Ovary (tissue), 10 donors: ENCODE measurements at places on chromosomes 16 and 17. TPM values are rescaled to one million over a fixed set of nuclear protein-coding genes. Genes with fewer than 3 reads are reported as not detected.
A peak's percentile ranks its signal among the peaks of the same experiment; 100 is the strongest.

DNA sequence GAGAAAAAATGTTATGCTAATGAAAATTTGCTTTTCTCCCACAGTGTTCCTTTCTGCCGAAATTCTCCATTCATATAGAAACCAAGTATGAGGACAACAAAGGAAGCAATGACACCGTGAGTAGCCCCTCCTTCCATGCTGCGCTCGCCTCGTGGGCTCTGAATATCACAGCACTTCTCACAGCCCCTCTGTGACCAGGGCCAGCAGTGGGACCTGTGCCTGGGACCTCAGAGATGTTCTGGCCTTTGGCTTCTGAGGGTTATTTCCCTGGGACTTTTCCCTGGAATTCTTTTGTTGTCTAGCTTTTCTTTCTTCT lies 139.6 kb upstream of the NOL11 start:
- no peak for DNase-seq
- peaks cover 1% of the 10 kb centered on the region for H3K4me1 ChIP-seq
- no peak overlapping the region for H3K4me3 ChIP-seq
- no peaks in the 10 kb centered on the region for H3K27me3 ChIP-seq
- H3K27ac ChIP-seq: no peak overlapping the region

DNA sequence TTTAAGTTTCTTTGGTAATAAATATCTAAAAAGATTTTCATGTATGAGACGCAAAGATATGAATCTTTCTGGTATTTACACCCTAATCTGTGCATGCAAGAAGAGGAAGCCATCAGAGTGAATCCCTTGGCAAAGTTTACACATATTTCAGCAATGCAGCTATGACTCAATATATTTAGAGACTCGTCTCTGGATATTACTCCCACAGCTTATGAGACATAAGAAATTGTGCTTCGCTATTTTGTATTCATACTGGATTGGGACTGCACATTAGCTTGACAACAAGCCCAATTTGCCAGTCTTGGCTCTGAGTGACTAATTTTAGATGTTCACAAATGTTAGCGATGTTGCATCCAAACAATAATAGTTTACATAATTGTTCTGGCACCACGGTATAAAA lies 532.0 kb downstream of the CDH11 start:
- no peaks in the 10 kb centered on the region for H3K36me3 ChIP-seq
- no peak overlapping the region for H3K27ac ChIP-seq
- no peaks in the 10 kb centered on the region for H3K4me1 ChIP-seq
- DNase-seq: no peak
- H3K4me3 ChIP-seq: no peak overlapping the region

GRCh38 chr16:15898654-15899053 lies 10.3 kb upstream of the CEP20 start:
- no peaks in the 10 kb centered on the region for H3K36me3 ChIP-seq
- no peaks in the 10 kb centered on the region for H3K27me3 ChIP-seq
- no peak overlapping the region for H3K27ac ChIP-seq
- peaks cover 3% of the 10 kb centered on the region for H3K4me1 ChIP-seq
- H3K4me3 ChIP-seq: no peak overlapping the region
- DNase-seq: no peak

DNA sequence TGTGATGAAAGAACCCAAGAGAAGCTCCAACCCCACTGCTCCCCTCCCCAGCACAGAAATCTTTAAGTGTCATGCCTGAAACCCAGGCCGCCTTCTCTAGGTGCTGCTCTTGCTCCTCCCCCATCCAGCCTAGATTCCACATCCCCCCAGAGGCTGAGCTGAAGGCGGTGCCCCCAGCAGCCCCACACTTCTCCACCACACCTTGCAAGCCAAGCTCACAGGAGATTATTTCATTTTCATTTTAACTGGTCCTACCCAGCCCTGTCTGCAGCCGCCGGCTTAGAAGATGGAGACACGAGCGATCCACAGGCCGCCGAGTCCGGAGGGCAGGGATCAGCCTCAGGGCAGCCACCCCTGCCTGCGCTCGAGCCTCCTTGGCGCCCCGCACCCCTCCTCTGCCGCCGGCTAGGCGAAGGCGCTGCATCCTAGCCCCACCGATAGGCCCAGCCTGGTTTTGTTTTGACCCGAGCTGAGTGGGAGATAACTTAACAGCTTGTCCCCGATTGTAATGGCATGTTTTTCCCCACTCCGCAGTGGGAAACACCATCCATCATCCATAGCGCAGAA lies 125.3 kb downstream of the RBFOX3 start:
- H3K36me3 ChIP-seq: no peaks in the 10 kb centered on the region
- DNase-seq: no peak
- no peaks in the 10 kb centered on the region for H3K27me3 ChIP-seq
- H3K4me3 ChIP-seq: no peak overlapping the region
- no peak overlapping the region for H3K27ac ChIP-seq

- peak overlapping the region; percentile 40 for H3K4me3 ChIP-seq
- no peaks in the 10 kb centered on the region for H3K27me3 ChIP-seq
- peak; percentile 85 for DNase-seq
- H3K4me1 ChIP-seq: peaks cover 43% of the 10 kb centered on the region
- H3K36me3 ChIP-seq: no peaks in the 10 kb centered on the region
- H3K27ac ChIP-seq: peak overlapping the region; percentile 44
Observed at GRCh38 chr17:17823433-17824118, 13.2 kb downstream of the SREBF1 start.

- H3K4me3 ChIP-seq: no peak overlapping the region
- peaks cover 7% of the 10 kb centered on the region for H3K4me1 ChIP-seq
- no peak overlapping the region for H3K27ac ChIP-seq
- no peaks in the 10 kb centered on the region for H3K36me3 ChIP-seq
- H3K27me3 ChIP-seq: no peaks in the 10 kb centered on the region
- no peak for DNase-seq
Observed at GRCh38 chr16:67957622-67958021, 10.8 kb downstream of the SLC12A4 start.

Gene MT2A
- total RNA-seq: 679 TPM
